ENCODE measurements at places on chromosomes 2 and 18.

DNA sequence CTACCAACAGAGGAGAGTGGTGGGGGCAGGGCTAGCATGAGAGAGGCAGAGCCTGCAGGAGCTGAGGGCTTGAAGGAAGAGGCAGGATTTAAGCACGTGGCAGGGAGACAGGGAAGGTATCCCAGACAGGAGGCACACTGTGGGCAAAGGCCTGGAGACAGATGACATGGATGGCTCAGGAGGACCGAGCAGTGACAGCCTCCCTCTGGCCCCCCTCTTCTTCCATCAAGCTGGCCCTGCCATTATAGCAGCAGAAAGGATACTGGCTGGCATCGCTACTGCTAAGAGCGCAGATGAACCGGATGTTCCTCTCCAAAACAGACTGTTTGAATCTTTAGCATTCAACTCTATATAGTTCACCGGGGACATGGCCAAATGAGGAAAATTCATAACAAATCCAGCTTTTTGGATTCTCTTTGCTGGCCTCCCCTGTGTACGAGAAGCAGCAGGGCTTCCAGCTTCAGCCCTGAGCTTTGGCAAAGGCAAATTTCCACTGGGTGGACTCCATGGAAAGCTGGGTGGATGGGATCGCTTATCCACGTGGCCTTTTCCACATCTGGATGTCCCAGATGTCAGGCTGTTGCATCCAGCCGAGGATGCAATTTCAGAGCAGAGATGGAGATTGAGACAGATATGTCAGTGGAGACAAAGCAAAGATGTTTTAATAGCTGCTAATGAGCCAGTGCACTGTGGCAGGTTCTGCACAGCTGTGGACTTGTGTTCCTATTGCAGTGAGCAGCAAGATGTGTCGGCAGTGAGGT lies 36.2 kb downstream of the CAPN13 start:
- no peak for DNase-seq

DNA sequence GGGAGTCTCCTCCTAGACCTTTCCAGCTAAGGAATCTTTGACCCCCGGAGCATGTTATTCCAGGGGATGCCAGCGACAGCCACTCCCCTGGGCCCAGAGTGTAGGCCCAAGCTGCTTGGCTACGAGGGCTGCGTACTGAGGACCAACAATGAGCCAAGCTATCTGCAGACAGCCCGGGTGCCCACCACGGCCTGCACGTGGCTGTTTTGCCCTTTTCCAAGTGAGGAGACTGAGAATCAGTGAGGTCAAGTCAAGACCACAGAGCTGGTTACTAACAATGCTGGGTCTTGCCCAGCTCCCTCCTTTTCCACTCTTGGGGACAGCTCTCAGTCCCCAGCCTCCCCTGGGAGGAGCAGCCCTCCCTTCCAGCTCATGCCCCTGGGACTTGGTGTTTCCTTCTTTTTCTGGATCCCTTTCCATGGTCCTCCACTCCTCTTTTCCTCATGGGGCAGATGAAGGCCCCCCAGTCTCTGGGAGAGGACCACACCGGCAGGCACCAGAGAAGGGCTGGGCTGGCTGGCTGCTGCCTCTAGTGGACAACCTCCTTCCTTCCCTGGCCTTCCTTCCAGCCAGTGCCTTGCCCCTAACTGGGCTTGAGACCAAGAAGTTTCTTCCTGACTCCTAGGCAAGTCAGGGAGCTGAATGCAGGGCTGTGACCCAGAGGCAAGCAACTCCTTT lies 550 bp upstream of the MALL start:
- DNase-seq, result no peak

GRCh38 chr2:148048475-148049221 lies 27.8 kb downstream of the MBD5 start:
- no peak for DNase-seq

GRCh38 chr2:38176619-38177021 lies 100.7 kb upstream of the CYP1B1 start:
- DNase-seq, result no peak

GRCh38 chr2:44398243-44398897 lies 36.6 kb downstream of the CAMKMT start:
- DNase-seq, result no peak

DNA sequence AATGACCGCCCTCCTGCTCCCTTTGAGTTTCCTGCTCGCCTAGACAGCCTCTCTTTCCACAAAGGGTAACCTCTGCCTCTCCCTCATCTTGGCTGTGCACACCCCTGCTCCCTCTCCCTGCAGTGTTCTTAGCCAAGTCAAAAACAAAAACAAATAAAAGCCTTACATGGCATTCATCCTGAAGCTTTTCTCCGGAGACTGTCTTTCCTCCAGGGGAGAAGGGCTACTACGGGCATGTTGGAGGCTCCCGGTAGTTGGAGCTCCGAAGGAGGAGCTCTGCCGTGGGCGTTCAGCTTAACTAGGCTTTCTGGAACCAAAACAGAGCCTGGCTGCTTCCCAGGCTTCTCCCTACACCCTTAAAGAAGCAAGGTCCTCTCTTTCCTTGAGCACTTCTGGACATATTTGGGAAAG lies 104.2 kb downstream of the TPGS2 start:
- DNase-seq, result no peak

GRCh38 chr2:6952101-6952500 lies 34.9 kb downstream of the RNF144A start:
- DNase-seq, result no peak

- DNase-seq, result no peak
These were observed 105.1 kb upstream of the ITGB6 start for GRCh38 chr2:160305081-160305750.

GRCh38 chr2:179238027-179238426 lies 26.6 kb downstream of the SESTD1 start:
- no peak for DNase-seq

DNA sequence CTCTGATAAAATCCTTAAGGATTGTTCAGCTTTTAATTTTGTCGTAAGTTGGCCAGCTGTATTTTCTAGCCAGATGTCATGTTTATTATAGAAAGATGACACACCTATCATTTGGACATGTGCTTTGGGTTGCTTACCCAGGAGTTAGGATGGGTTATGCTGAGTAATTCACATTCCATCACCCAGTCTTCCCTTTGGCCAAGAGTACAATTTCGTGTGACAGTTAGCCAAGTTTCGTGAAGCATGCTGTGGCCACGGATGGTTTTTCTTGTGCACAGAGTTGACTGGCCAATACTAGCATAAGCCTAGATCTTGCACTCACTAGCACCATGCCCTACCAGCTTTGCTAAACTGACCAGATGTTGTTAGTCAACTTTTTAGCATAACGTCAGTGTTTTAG lies 5.8 kb downstream of the MAPRE3 start:
- DNase-seq, result no peak

DNA sequence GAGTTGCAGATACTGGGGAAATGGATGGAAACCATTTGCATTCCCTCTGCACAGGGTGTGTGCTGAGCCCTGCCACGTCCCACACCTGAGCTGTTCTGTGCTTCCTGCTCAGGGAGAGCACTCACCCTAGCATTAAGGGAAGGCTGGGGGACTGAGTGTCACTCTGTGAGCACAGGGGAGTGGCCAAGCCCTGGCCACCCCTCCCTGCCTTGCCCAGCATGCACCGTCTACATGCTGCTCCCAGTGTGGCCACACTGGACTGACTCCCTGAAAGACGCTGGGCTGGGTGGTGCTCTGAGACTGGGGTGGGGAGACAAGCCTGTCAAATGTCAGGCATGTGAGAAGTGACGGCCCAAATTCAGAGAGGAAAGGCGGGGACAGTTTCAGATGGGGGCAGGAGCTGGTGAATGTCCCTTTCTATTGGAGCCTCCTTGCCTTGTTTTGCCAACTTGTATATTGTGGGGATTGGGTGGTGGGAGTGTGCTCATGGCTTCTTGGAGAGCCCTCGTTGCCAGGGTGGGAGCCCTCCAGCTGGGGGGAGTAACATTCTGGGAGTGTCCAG lies 298.4 kb upstream of the HS6ST1 start:
- DNase-seq, result no peak

- DNase-seq, result no peak
These were observed 171.6 kb downstream of the SH3RF3 start for GRCh38 chr2:109300582-109300981.

GRCh38 chr2:117562654-117563053 lies 251.8 kb upstream of the DDX18 start:
- DNase-seq, result no peak

DNA sequence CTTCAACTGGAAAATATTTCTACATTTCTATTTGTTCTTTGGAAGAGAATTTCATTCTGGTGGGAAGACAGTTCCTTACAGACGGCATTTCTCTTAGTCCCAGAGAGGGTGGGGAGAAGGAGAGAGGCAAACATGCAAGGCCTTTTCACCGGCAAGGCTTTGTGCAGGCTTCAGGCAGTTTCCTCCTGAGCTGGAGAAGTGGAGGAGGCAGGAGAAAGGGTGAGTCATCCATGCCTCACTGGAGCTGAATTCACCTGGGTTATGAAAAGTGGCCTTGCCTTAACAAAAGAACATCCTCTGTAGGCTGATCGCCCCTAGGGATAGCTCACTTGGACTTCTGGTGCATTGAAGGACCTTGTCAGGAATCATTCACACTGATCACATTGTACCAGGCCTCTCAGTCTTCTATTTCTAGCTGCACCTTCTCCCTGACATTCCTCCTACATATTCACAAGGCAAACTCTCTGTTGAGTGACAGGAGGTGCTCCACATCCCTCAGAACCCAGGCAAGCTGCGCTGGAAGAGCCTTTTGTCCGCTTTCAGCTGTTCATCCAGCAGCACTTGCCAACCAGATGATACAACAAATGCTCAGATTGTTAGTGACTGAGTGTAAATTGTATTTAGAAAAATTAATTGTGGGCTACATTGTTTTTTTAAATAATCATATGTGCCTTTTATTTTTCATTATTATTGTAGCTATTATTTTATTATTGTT lies 796.1 kb downstream of the DCDC2C start:
- DNase-seq, result no peak

DNA sequence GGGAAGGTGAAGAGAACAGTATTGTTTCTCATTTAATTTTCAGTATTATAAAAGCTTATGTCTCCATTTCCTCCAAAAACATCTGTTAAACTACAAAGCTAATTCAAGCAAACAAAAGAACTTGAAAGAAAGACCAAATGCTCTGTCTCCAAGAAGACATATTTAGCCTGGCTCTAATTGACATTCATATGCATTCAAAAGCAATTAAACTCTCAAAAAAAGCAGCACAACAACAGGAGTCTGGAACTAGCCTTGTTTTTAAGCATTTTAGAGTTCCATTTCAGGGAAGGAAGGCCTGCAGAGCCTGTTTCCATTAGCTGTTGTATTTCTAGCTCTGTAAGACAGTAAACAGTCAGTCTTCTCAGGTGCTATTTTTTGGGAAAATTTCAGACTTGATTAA lies 447.9 kb downstream of the TDRD15 start:
- DNase-seq, result no peak

DNA sequence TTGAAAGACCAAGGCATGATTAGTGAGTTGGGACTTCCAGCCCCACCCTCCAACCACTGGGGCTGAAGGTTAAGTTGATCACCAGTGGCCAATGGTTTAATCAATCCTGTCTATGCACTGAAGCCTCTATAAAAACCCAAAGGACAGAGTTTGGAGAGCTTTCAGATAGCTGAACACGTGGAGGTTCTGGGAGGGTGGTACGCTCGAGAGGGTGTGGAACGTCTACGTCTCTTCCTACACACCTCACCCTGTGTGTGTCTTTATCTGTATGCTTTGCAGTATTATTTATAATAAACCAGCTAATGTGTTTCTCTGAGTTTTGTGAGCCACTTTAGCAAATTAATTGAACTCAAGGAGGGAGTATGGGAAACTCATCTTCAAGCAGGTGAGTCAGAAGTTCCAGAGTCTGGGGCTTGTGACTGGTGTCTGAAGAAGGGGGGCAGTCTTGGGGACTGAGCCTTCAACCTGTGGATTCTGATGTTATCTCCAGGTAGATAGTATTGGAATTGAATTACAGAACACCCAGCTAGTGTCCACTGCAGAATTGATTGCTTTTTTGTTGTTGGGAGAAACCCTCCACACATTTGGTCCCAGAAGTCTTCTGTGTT lies 20.3 kb downstream of the ACTR3 start:
- DNase-seq, result no peak

DNA sequence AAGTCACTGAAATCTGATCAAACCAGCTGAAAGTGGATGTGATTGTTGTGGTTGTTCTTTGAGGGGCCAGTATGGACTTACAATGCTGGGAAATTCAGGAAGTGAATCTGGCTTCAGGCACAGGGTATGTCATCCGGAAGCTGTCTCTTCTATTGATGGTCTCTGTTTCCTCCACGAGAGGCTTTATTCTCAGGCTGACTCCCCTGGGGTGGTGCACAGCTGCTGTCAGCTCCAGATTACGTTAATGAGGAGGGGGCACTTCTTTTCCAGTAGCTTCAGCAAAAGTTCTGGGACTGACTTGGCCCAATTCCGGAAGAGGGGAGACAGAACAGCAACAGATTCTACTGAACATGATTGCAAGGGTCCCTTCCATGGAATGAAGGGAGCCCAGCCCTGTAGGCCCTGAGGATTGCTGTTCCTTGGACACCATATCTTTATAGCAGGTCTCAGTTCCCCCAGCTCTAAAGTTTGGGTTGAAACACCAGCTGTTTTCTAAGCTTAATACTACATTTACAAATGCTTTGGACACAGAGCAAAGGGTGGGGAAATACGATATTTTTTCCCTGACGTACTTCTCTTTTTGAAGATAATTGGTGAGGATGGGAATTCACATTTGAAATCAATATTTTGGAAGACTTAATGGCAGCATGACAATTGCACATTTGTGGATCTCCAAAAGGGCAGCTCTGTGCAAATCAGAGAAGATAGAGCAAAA lies 400.9 kb downstream of the TSN start:
- no peak for DNase-seq

DNA sequence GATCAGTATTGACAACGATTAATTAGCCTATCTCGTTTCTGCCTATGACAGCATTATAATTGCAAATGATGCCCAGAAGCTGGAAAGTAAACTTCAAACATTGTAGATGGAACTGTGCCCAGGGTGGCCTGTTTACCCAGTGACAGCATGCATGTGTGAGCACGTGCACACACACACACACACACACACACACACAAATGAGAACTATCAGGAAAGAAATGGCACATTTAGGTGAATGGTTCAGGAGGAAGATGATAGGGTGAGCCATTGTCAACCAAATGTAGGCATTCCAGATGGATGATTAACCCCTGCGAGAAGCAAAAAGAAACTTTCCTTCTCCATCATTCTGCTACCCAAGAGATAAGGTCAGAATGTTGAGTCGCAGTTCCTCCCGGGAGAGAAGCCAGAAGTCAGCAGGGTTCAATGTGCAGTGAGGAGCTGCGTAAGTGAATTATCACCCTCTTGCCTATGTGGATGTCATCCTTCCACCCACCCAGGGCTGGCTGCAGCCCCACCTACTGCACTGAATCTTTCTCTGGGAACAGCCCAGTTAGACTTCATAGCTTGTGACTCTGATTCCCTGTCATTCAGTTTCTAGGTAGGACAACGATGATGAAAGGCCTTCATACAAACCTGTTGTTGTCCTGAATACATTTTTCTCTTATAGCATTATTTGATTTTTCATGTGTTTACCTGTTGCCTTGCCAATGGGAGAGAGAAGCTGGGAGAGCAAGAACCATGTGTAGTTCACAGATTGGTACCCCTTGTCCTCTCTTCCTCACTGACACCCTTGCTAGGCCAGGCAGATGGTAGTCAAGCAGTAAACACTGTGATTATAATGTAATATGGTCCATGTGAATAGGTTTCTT lies 3.5 kb upstream of the APOB start:
- no peak for DNase-seq

GRCh38 chr2:32003791-32004190 lies 7.0 kb downstream of the MEMO1 start:
- no peak for DNase-seq
